ENCODE measurements at places on chromosomes 1 and 21.
A peak's percentile ranks its signal among the peaks of the same experiment; 100 is the strongest.

GRCh38 chr21:37412603-37413360, 46.2 kb downstream of the DYRK1A start:
- DNase-seq: no peak

GRCh38 chr1:173960625-173961024, 43.5 kb upstream of the SERPINC1 start:
- DNase-seq: no peak

- peak; percentile 76 for DNase-seq
These were observed at the start of gene C1orf216 for GRCh38 chr1:35718492-35719336. C1orf216 (minus strand) TSS chr1:35718884; CDS start chr1:35716321, 2,563 bp downstream.

DNA sequence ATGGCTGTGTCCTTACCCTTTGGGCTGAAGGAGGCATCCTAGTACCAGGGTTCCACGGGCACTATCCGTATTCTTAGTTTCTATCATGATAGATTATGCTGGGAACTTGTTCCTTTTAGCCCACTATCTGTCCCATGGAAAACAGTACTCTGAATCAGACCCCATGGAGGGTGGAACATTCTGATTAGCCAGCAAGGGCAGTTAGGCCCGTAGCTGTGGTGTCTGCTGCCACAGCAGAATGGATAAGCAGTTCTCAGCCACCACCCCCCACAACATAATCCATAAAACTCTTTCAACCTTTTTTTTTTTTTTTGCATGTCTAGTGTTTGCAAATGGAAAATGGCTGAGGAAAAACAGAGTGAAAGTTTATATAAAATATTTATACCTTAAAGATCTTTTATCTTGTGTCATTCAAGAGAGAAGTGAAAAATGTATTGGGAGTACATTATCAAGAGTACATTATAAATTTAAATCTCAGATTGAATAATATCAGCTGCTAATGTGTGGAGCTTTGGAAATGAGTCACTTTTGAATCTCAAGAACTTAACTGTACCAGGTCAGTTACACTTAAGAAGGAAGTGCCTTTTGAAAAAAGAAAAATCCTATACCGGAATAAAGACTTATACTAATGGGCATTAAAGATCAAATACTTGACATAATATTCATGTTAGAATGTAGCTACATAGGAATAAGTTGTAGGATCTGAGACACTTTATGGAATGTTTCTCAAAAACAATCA, 80.3 kb downstream of the NFIA start:
- no peak for DNase-seq

GRCh38 chr1:197944485-197944884, 27.3 kb downstream of the LHX9 start:
- no peak for DNase-seq

DNA sequence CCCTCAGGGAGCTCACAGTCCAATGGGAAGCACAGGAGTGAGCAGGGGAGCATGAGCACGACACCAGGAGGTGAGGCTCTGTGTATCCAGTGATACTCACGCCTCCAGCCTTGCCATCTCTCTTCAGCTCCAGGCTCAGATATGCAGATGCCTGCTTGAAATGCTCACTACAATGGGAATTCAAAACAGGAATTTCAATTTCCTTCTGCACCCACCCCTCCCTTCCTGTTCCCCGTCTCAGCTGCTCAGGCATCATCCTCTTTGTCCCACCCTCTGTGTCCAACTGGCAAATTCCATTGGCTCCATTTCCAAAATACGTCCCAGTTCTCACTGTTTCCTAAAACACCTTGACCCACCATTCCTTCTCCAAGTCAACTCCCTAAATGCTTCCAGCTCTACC, 58.9 kb downstream of the FBXO2 start:
- no peak for DNase-seq

DNA sequence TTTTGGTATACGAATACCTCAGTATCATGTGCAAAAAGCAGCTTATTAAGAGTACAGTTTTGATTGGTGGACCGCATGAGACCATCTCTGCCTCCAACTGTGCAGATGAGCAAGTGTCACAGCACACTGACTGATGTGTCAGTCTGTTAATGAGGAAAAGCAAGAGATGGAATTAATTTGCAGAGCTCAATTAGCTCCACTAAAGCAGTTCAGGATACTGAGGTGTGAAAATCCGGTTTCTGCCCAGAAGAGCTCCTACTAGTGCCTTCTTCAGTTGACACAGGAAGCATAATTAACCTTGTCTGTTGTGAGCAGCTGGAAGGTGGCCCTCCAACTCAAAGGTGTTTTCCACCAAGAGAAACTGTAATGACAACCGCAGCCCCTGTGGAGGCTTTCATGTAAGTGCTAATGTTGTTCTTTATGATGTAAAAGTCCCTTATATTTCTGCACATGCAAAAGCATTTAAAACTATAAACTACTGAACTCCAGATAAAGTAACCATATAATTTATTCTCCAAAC, 44.3 kb downstream of the PCNX2 start:
- no peak for DNase-seq

GRCh38 chr1:116569776-116570357, 959 bp downstream of the CD58 start:
- DNase-seq: peak; percentile 28
